Fibroblast of the aortic adventitia (primary cell): ENCODE measurements at places on chromosomes 2 and 18. TPM values are rescaled to one million over a fixed set of nuclear protein-coding genes. Genes with fewer than 3 reads are reported as not detected.

Gene ANTXR1
- 31.5 and 61.5 TPM in 2 replicates for total RNA-seq

Gene KLHL14
- total RNA-seq: not detected in 2 replicates

- no peak for DNase-seq
Measured at GRCh38 chr2:99597616-99598015, 107.8 kb upstream of the REV1 start.

DNA sequence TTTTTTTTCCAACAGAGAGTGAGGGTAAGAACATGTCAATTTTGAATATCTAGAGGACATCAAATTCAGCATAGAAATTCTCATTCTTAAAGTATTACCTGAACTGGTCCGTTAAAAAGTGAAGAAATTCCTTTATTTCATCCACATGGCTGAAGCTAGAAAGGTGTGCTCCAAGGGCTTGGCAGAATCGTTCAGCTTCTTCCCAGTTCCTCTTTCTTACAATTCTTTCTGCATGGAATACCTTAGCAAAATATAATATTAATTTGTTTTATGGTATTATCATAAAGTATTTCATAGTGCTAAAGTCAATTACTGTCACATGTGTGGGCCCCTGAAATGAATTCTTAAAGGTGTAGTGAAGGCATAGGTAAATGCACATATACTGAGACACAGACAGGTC is 74.3 kb upstream of the CD302 start:
- no peak for DNase-seq

DNA sequence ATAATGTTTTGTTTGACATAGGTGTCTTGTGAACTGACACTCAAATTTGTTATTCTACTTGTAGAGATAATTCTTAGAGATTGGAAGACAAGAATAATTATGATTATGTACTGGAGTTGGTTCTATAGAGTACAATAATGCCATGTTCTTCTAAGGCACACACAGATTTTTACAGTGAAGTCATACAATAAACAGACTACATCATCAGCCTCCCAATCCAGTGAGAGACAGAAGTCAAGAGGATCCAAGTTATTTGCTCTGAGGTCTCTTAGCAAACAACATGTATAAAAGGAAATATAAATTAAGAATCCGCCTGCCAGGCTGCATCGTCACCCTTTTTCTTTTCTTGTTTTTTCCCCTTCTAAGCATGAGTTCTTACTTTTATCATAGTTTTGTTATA is 613.5 kb upstream of the SETBP1 start:
- DNase-seq: no peak

- DNase-seq: peak; percentile 2
Measured at GRCh38 chr2:185628985-185629384, 109.6 kb upstream of the FSIP2 start.

DNA sequence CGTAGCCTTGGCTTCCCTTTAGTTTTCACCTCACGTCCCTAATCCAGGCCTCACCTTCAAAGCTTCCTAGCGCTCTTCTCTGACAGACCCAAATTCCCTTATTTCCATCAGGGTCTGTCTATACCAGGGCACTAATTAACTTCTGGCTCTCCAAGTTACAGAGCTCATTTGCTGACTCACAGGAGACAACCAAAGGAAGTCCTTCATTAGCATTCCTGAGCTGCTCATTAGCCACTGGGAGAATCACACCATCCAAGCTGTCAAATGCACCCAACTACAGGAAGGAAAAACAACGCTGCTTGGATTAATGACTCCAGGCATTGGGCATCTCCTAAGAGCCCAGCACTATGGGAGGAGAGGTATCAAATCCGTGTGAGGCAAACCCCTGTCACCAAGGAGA is 109.8 kb upstream of the ALK start:
- DNase-seq: no peak
